ENCODE measurements at places on chromosomes 2 and 18. TPM values are rescaled to one million over a fixed set of nuclear protein-coding genes. Genes with fewer than 3 reads are reported as not detected.

DNA sequence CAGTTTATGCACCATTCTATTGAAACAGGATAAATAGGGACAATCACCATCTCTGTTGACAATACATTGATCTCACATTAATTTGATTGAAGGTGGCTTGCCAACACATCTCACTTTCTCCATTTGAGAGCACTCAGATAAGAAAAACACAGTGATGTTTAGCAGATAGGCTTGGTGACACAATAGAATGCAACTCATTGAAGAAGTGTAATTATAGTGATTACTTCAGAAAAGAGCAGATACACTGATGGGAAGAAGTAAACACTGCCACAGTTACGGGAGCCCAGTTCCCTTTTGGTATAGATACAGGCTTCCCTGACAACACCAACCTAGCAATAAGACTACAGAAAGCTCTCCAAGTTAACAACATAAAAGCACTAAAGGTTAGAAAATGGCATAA lies 89.1 kb downstream of the FIGN start:
- H3K27me3 ChIP-seq, result no peaks in the 10 kb centered on the region
- no peaks in the 10 kb centered on the region for H3K4me1 ChIP-seq
- no peaks in the 10 kb centered on the region for H3K36me3 ChIP-seq
- no peak overlapping the region for H3K4me3 ChIP-seq
- DNase-seq, result no peak
- no peak overlapping the region for H3K27ac ChIP-seq

GRCh38 chr18:53943326-53943860 lies 281.1 kb downstream of the MBD2 start:
- no peak for DNase-seq
- no peak overlapping the region for H3K27ac ChIP-seq
- H3K27me3 ChIP-seq, result no peaks in the 10 kb centered on the region
- no peaks in the 10 kb centered on the region for H3K4me1 ChIP-seq
- H3K36me3 ChIP-seq, result no peaks in the 10 kb centered on the region

DNA sequence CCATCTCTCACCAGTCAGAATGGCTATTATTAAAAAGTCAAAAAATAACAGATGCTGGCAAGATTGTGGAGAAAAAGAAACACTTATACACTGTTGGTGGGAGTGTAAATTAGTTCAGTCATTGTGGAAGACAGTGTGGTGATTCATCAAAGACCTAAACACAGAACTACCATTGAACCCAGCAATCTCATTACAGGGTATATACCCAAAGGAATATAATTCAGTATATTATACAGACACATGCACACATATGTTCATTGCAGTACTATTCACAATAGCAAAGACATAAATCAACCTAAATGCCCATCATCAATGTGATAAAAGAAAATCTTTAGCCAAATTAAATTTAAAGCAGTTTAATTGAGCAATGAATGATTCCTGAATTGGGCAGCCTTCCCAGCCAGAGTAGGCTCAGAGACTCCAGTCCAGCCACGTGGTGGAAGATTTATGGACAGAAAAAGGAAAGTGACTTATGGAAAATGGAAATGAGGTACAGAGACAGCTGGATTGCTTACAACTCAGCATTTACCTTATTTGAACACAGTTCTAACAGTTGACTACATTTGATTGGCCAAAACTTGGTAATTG lies 377.1 kb upstream of the SLC39A10 start:
- no peak overlapping the region for H3K4me3 ChIP-seq
- DNase-seq, result peak; percentile 49
- H3K27ac ChIP-seq, result no peak overlapping the region
- no peaks in the 10 kb centered on the region for H3K27me3 ChIP-seq

DNA sequence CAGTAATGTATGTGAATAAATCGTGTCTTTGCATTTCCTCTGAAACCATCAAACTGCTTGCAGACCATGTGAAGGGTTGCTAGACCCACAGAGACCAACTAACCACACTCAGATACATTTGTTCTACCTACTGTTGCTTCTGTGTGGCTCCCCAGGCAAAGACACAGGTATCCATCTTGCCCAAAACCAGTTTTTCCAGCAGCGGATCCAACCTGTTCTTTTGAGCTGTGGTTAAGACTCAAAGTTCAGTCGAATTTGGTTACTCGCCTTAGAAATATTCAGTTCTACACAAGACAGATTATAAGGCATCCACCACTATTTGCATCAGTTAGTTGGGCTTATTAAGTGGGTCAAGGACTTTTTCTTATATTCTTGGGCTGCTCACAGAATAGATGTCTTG lies 276.2 kb upstream of the EPHA4 start:
- H3K4me1 ChIP-seq, result no peaks in the 10 kb centered on the region
- no peaks in the 10 kb centered on the region for H3K27me3 ChIP-seq
- H3K27ac ChIP-seq, result no peak overlapping the region
- no peaks in the 10 kb centered on the region for H3K36me3 ChIP-seq
- DNase-seq, result no peak

DNA sequence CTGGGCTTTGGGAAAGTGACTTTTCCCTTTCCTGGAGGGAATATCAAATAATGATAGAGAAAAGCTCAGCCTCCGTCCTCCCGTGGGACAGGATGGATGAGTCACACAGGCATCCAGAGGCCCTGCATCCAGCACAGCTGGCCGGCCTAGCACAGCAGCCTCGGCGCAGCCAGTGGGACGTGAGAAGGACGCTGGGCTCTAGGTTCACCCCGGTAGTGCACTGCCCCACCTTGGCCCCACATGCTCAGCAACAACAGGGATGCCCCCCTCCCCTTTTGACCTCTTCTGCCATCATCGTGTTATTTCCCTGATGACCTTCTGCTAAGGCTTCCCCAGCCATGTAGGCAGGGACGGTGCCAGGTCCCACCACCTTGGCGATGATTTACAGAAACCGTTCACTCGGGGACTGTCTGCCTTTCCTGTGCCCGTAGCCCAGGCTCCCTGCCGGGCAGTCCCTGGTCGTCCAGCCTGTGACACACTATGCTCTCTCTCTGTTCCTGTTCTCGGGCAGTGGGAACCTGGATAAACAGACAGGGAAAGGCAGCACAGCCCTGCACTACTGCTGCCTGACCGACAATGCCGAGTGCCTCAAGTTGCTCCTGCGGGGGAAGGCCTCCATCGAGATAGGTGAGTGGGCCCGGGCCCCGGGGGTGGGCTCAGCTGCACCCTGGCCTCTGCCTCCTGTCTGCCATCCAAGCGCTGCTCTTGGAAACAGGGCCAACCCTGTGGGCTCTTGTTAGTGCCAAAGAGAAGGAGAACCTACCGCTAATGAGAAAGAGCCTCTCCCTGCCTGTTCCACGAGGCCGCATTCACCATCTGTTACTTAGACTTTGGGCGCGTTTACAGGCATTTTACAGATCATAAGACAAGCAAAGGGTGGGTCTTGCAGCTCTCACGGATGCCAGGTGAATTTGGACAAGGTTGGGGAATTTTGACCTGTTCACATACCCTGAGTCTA lies 44.6 kb downstream of the ITGB1BP1 start:
- no peak overlapping the region for H3K27ac ChIP-seq
- H3K36me3 ChIP-seq, result peaks cover 62% of the 10 kb centered on the region
- no peak overlapping the region for H3K4me3 ChIP-seq
- no peak for DNase-seq

GRCh38 chr2:145228506-145228905 lies 708.6 kb upstream of the ZEB2 start:
- no peak overlapping the region for H3K4me3 ChIP-seq
- DNase-seq, result no peak
- H3K4me1 ChIP-seq, result no peaks in the 10 kb centered on the region

DNA sequence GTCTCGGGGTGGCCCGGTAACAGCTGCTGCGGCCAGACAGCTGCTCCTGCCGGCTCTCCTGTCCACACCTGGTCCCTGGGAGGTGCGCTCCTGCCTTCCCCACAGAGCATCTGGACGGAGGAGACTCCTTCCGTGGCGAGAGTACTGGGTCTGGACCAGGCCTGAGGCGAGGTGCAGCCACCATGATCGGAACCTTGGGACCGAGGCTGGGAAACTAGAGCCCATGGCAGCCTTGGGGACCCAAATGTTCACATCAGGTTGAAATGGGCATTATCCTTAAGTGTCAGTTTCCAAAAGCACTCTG lies 628 bp downstream of the GIGYF2 start:
- DNase-seq, result no peak
- peak overlapping the region; percentile 89 for H3K4me3 ChIP-seq
- peaks cover 8% of the 10 kb centered on the region for H3K4me1 ChIP-seq
- peaks cover 4% of the 10 kb centered on the region for H3K36me3 ChIP-seq

DNA sequence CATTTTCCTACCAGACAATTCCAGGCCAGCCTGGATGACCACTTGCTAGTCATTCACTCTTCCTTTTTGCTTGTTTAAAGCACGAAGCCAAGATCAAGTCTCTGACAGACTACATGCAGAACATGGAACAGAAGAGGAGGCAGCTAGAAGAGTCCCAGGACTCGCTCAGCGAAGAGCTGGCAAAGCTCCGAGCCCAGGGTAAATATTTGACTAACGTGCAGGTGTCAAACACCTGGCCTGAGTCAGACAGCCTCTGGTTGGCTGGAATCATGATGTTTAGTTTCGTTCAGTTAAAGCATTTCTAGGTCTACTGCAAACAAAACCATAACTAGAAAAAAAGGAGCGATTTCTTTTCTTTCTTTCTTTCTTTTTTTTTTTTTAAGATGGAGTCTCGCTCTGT lies 44.2 kb upstream of the LYPD6B start:
- DNase-seq, result no peak
- H3K27me3 ChIP-seq, result no peaks in the 10 kb centered on the region
- H3K27ac ChIP-seq, result no peak overlapping the region
- peaks cover 28% of the 10 kb centered on the region for H3K36me3 ChIP-seq
- no peak overlapping the region for H3K4me3 ChIP-seq

DNA sequence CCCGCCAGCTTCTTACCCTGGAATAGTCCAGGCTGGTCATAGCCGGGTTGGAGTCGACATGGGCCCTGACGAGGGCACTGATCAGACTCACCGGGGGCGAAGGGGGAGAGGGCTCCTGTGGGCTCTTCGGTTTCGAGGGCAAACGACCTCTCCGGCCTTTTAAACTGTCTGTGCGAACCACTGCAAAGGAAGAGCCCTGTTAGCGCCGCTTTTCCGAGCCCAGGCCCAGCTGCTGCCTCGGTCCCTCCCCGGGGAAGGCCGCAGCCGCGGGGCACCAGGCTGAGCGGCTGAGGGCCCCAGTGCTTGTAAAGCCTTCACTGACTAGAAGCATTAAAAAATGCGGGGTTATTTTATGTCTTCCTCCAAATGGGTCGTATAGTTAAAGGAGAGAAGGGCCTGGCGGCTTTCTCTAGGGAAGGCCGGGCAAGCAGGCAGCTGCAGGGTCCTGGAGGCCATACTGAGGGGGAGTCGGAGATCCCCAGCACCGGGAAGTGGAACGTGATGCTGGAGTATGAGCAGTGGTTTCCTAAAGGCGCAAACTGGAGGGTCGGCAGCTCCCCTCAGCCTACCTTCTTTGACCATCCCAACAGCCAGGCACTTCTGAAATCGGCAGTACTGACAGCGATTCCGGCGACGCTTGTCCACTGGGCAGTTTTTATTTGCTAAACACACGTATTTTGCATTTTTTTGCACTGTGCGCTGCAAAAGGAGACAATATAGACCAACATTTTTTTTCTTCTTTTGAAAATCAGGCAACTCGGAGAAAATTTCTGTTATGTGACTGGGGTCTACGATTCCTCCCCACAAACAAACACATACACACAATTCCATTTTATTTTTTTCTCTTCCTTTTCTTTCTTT lies 4.5 kb downstream of the NR4A2 start:
- H3K36me3 ChIP-seq, result no peaks in the 10 kb centered on the region
- peaks cover 33% of the 10 kb centered on the region for H3K4me1 ChIP-seq
- H3K27ac ChIP-seq, result no peak overlapping the region

DNA sequence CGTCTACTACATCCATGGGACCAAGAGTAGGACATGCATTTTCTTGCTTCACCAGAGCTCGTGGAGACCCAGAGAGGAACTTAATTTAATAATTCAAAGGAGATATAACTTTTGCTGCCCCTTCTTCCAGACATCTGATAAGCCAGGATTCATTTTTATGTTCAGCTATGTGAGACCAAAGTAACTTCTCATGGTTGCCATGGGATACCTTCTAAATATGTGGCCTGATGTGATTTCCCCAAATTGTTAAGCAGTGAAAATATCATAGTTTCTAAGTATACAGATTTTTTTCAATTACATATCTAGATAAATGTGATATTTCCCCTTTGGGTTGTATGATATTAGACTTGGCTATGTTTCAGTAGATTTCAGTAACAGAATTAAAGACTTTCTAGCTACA lies 185.5 kb upstream of the FN1 start:
- H3K27me3 ChIP-seq, result no peaks in the 10 kb centered on the region
- no peaks in the 10 kb centered on the region for H3K36me3 ChIP-seq
- DNase-seq, result no peak
- no peak overlapping the region for H3K4me3 ChIP-seq
- no peaks in the 10 kb centered on the region for H3K4me1 ChIP-seq
- no peak overlapping the region for H3K27ac ChIP-seq

DNA sequence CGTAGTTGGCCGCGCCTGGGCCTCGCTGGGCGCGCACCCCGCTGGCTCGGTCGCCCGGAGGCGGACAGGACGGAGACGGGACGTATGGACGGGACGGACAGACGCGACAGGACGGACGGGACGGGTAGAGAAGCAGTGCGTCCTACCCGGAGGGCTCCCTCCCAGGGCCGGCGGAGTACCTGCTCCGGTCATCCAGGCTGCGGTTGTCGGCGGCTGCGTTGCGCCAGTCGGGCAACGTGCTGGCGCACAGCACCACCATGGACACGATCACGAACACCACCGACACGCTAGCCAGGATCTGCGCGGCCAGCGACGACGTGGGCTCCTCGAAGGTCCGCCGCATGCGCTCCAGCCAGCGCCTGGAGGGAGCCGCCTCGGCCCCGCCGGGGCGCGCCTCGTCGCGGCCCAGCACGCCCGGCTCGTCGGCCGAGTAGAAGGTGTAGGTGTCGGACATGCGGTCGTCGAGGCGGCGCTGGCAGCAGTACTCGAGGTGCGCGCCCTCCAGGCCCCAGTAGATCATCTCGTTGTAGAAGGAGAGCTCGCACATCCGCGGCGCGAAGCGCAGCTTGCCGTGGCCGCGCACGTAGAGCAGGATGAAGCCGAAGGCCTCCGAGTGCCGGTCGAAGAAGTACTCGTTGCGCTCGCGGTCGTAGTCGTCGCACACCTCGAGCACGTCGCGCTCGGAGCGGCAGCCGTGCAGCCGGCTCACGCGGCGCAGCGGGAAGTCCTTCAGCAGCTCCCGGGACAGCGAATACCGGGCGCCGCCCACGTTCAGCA lies 903 bp downstream of the KCNG3 start:
- no peak overlapping the region for H3K27ac ChIP-seq
- DNase-seq, result no peak
- H3K27me3 ChIP-seq, result peaks cover 23% of the 10 kb centered on the region
- H3K4me1 ChIP-seq, result peaks cover 17% of the 10 kb centered on the region

- no peak overlapping the region for H3K4me3 ChIP-seq
- no peak overlapping the region for H3K27ac ChIP-seq
- no peaks in the 10 kb centered on the region for H3K36me3 ChIP-seq
- no peak for DNase-seq
These were observed 72.6 kb downstream of the PLCL1 start for GRCh38 chr2:197877038-197877437.

MAL gene
- 8.2 TPM for polyA plus RNA-seq

AQP12A gene
- not detected for polyA plus RNA-seq

NTSR2 gene
- polyA plus RNA-seq, result 2.7 TPM

GPR35 gene
- polyA plus RNA-seq, result 1.9 TPM

SERPINB4 gene
- polyA plus RNA-seq, result not detected

ALPP gene
- 0.10 TPM for polyA plus RNA-seq

INPP5D gene
- 22.6 TPM for polyA plus RNA-seq

CCDC148 gene
- 4.8 TPM for polyA plus RNA-seq

METTL8 gene
- polyA plus RNA-seq, result 15.6 TPM

All from spinal cord (tissue), 10 donors.